ENCODE measurements at places on chromosomes 2 and 18.

DNA sequence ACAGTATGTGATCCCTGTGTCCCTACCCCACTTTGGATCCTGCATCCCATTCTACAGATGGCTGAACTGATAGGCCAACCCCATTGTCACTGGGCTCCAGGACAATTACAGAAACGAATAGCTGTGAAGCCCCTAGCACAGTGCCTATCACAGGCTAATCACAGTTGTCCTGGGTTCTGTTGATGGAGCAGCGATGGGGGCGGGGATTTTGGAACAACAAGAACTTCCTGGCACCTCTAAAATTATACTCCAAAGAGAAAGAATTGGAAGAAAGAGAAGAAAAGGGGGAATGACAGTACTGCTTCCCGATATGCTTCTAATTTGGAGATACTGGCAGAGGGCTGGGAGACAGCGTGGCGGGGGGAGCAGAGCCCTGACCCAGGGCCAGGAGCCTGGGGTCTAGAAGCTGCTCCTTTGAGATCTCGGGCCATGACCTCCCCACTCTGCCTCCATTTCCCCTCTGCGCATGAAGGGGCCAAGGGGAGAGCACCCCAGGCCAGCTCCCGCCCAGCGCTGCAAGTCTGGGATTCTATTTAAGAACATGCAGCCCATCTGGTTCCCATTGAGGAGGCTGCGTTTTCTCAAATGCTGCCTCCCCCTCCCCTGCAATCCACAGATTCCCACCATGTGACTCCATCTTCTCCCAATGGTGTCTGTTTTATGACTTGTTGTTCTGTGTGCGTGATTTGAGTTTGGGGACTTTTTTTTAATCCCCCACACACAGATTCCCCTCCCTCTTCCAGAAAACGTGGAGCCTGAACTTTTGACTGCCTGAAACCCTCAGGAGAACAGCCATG, 202.7 kb downstream of the CYP26B1 start:
- H3K4me3 ChIP-seq = no peak overlapping the region
- H3K36me3 ChIP-seq = no peaks in the 10 kb centered on the region
- peaks cover 11% of the 10 kb centered on the region for H3K27me3 ChIP-seq
- no peak overlapping the region for H3K27ac ChIP-seq
- DNase-seq = no peak

- no peaks in the 10 kb centered on the region for H3K4me1 ChIP-seq
- H3K27ac ChIP-seq = no peak overlapping the region
- H3K27me3 ChIP-seq = no peaks in the 10 kb centered on the region
- H3K36me3 ChIP-seq = no peaks in the 10 kb centered on the region
Measured at GRCh38 chr2:128646091-128646490, 327.4 kb upstream of the HS6ST1 start.

DNA sequence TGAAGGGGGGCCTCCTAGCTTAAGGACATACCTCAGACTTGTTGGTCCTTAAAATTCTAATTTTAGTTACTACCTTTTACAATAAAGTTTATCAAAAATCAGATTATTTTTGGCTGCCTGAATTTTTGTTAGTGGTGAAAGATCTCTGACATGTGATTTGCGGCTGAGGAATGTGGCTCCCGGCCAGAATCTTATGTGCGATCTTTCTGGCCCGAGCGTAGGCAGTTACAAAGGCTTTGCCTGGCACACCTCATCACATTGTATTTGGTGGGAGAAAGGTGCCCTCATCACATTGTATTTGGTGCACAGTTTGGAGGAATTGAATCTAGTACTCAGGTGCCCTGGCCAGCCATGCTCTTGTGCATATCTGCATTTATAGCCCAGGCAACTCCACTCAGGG, 289.1 kb downstream of the GULP1 start:
- no peaks in the 10 kb centered on the region for H3K36me3 ChIP-seq
- H3K4me1 ChIP-seq = no peaks in the 10 kb centered on the region
- DNase-seq = no peak
- no peak overlapping the region for H3K4me3 ChIP-seq
- no peaks in the 10 kb centered on the region for H3K27me3 ChIP-seq
- H3K27ac ChIP-seq = no peak overlapping the region

DNA sequence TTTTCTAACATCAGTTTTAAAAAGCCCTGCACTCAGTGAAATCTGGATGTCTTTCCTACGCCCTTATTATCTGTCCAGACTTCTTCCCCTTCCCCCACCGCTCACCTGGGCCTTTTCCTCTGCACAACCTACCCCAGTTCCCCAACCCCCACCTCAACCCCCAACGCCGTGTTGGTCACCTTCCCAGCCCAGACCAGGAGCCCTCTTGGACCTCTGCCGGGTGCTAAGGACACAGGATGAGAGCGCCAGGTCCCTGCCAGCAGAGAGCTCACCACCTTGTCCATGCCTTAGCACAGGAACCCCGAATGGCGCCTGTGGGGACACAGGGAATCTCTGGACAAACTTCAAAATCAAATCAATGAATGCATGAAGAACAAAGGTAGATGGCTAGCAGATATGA, 966 bp upstream of the RBM43 start:
- H3K4me1 ChIP-seq = peaks cover 14% of the 10 kb centered on the region
- DNase-seq = no peak
- H3K36me3 ChIP-seq = no peaks in the 10 kb centered on the region
- no peak overlapping the region for H3K27ac ChIP-seq

GRCh38 chr2:237697586-237698357, 70.4 kb downstream of the LRRFIP1 start:
- H3K4me3 ChIP-seq = peak overlapping the region; percentile 52
- DNase-seq = no peak
- H3K4me1 ChIP-seq = peaks cover 71% of the 10 kb centered on the region
- H3K27ac ChIP-seq = peak overlapping the region; percentile 91
- peaks cover 5% of the 10 kb centered on the region for H3K36me3 ChIP-seq
- no peaks in the 10 kb centered on the region for H3K27me3 ChIP-seq

GRCh38 chr2:17652681-17653394, 100.8 kb downstream of the SMC6 start:
- DNase-seq = no peak
- no peaks in the 10 kb centered on the region for H3K4me1 ChIP-seq
- H3K27ac ChIP-seq = no peak overlapping the region
- H3K36me3 ChIP-seq = no peaks in the 10 kb centered on the region
- no peak overlapping the region for H3K4me3 ChIP-seq

DNA sequence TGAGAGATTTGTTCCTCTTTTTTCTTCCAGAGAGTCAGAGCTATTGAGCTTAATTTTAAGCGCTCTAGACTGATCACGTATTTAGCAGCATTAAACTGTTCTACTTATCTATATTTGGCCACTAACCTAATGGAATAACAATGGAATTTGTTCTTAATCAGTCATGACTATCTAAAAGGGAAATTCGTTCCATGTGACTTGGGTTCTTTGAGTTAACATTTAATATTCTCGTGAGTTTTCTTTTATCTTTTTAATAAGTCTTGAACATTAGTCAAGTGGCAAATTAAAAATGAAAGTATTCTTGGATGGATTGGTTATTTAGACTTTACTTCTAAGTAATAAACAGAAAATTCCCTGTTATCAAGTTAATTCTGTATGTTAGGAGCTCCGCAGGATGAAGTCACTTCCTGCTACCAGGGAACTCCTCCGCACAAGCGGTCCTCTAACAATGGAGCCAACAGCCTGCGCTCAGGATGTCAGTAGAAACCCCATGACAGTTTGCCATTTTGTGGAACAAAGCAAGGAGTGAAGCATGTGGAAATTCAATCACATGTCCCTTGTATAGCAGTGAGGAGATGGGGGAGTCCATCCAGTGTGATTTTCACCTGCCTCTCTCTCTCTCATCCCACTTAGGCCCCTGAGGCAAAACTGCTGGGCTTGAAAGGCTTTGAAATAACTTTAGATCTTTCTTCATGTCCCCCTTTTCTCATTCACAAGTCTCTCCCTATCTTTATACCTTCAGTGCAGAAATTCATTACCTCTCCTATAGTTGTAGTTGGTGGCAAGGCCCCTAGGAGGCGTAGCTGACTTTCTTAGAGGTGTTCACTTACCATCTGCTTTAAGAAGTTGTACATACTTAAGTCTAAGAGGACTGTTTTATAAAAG, 138.1 kb downstream of the WDR7 start:
- H3K36me3 ChIP-seq = no peaks in the 10 kb centered on the region
- H3K27ac ChIP-seq = no peak overlapping the region
- no peak overlapping the region for H3K4me3 ChIP-seq
- H3K4me1 ChIP-seq = no peaks in the 10 kb centered on the region

DNA sequence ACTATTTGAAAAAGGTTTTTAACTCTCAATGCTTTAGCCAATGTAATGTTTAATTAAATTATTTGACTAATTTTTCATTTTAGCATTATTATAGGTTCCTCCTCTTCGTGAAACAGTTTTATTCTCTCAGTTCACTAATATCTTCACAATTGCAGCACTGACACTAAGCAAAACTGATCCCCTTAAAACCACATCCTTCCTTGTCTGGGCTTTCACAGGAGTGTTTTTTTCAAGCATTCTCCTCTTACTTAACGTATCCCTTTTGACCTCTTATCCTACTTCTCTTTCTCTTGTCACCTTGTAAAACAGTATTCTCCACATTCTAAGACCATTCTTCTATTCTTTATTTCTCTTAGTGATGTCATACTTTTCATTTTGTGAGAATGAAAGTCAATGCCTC, 112.8 kb downstream of the DSC3 start:
- H3K4me1 ChIP-seq = no peaks in the 10 kb centered on the region
- H3K36me3 ChIP-seq = no peaks in the 10 kb centered on the region
- no peak overlapping the region for H3K4me3 ChIP-seq
- no peak for DNase-seq

- H3K4me3 ChIP-seq = no peak overlapping the region
- no peaks in the 10 kb centered on the region for H3K36me3 ChIP-seq
- H3K27me3 ChIP-seq = no peaks in the 10 kb centered on the region
- no peaks in the 10 kb centered on the region for H3K4me1 ChIP-seq
- no peak for DNase-seq
Measured at GRCh38 chr2:241814393-241814642, 5.3 kb downstream of the NEU4 start.

DNA sequence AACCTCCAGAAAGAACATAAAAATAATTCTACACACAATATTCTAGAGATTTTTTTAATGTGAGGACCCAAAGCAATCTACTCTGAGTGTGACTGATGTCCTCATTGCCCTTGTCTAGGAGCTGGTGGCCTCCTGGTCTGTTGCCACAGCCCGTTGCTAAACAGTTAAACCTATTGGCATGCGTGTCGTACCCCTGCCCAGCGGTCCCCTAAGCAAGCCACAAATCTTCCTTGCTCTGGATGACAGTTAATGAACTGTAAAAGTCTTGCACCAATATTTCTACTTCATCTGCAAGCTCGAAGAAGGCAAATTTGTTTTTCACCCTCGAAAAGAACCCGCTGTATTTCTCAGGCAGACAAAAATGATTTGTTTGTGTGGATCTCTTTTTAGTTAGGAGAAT, 489.1 kb upstream of the MEX3C start:
- H3K4me3 ChIP-seq = no peak overlapping the region
- no peak overlapping the region for H3K27ac ChIP-seq
- no peaks in the 10 kb centered on the region for H3K27me3 ChIP-seq
- no peak for DNase-seq
- no peaks in the 10 kb centered on the region for H3K4me1 ChIP-seq
- no peaks in the 10 kb centered on the region for H3K36me3 ChIP-seq

DNA sequence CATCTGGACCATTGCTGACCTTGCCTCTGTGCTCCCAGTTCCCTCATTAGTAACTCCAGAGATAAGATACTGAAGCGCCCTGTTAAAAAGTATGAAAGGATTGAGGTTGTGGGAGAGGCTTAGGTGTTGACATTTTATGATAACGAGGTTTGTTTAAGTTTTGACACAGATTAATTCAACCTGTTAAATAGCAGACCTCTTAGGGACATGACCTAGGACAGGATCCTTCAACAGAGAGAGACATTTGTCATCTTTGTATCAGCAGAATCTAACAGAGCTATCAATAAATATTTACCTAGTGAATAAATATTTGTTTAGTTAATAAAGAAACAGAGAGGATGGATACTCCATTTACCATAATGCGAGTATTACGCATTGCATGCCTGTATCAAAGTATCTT, 99.5 kb downstream of the DCC start:
- no peak for DNase-seq
- H3K4me1 ChIP-seq = no peaks in the 10 kb centered on the region
- no peaks in the 10 kb centered on the region for H3K36me3 ChIP-seq
- no peak overlapping the region for H3K27ac ChIP-seq

DNA sequence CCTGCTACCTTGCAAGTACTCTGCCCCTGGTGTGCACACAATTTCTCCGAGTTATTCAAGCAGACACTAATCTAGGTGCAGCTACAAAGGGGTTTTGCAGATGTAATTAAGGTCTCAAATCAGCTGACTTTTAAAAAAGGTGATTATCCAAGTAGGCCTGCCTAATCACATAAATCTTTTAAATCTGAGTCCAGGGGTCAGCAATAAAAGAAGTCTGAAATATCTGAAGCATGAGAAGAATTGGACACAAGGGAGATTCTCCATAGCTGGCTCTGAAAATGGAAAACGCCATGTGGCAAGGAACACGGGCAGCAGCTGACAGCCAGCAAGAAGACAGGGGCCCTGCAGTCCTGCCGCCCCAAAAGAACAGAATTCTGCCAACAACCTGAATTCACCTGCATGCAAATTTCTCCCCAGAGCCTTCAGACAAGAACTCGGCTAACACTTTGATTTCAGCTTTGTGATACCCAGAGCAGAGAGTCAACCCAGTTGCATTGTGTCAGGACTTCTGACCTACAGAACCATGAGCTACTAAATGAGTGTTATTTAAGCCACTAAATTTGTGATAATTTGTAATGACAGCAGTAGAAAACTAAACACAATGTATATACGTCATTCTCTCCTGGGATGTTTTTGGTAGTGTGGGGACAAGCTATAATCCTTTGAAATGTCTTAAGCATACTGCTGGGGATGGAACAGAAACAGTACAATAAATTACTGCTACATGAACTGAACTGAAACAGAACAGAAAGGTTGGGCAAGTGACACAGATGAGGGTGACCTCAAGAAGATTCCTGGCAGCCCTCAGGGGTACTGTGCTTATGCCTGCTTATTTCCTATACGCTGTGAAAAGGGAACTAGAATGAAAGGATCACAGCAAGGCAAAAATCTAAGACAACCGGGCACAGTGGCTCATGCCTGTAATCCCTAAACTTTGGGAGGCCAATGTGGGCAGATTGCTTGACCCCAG, 3.2 kb downstream of the INO80C start:
- no peaks in the 10 kb centered on the region for H3K27me3 ChIP-seq
- no peak for DNase-seq
- H3K36me3 ChIP-seq = no peaks in the 10 kb centered on the region
- no peak overlapping the region for H3K4me3 ChIP-seq

DNA sequence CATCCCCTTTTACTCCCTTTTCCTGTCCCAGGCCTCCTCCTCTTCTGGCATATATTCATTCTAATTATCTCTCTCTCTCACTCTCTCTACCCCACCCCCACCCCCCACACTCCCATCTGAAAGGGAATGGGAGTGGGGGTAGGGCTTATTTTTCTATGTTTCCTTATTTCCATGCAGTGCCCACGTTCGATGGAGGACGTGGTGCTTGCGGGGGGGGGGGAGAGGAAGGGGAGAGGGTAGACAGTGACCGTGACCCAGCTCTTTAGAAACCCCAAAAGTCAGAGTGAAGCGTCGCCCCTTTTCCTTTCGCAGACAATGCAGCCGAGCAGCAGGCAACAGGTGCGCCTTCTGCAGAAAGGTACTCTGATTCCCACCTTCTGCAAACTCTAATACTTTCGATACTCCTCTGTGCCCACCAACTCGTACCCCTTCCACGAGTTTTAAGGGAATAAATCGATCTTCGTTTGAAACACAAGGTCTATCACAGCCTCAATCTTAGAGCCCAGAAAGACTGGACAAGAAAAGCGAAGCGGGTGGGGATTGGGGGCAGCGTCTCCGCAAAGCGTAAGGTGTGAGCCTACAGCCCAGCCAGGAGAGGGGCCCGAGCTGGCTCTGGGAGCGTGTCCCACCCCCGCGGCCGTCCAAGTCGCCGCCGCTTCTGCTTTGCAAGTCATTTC, 891 bp upstream of the NR4A2 start:
- DNase-seq = no peak
- peaks cover 17% of the 10 kb centered on the region for H3K4me1 ChIP-seq
- H3K4me3 ChIP-seq = peak overlapping the region; percentile 96
- peak overlapping the region; percentile 99 for H3K27ac ChIP-seq
- no peaks in the 10 kb centered on the region for H3K36me3 ChIP-seq
